ENCODE measurements at places on chromosomes 11 and 22.

DNA sequence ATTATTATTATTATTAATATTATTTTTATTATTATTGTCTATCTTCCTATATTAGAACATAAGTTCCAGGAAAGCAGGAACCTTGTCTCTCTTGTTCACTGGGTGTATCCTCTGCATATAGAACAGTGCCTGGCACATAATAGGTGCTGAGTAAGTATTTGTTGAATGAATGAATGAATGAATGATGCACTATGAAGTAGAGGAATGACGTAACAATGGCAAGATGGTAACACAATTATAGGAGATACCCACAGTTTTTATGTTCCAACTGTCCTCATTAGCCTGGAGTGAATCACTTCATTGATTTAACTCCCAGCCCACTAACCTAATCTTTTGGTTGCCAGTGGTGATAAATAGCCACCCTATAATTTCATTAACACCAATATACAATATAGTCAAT lies 2.1 kb downstream of the KDM4D start:
- no peak for DNase-seq

DNA sequence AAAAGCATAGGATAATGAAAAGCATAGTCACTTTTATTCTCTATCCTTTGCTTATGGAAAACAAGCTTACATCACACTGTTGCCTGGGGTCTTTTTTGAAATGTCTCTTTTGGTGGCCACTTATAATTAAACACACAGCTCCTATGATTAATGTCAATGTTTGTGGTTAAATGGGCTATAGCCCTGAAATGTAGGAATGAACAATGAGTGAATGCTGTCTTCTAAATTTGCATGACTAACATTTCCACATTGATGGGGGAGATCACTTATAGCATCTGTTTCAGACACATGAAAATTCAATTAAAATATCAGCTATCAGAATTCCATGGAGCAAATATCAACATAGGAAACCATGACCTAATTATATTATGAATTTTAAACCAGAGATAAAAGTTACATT lies 171.4 kb upstream of the FAT3 start:
- DNase-seq = no peak

GRCh38 chr11:21811572-21811971 lies 381.3 kb upstream of the ANO5 start:
- DNase-seq = no peak

GRCh38 chr11:75470476-75471080 lies 37.6 kb upstream of the KLHL35 start:
- no peak for DNase-seq

GRCh38 chr11:120778685-120779490 lies 245.0 kb upstream of the TBCEL start:
- no peak for DNase-seq

DNA sequence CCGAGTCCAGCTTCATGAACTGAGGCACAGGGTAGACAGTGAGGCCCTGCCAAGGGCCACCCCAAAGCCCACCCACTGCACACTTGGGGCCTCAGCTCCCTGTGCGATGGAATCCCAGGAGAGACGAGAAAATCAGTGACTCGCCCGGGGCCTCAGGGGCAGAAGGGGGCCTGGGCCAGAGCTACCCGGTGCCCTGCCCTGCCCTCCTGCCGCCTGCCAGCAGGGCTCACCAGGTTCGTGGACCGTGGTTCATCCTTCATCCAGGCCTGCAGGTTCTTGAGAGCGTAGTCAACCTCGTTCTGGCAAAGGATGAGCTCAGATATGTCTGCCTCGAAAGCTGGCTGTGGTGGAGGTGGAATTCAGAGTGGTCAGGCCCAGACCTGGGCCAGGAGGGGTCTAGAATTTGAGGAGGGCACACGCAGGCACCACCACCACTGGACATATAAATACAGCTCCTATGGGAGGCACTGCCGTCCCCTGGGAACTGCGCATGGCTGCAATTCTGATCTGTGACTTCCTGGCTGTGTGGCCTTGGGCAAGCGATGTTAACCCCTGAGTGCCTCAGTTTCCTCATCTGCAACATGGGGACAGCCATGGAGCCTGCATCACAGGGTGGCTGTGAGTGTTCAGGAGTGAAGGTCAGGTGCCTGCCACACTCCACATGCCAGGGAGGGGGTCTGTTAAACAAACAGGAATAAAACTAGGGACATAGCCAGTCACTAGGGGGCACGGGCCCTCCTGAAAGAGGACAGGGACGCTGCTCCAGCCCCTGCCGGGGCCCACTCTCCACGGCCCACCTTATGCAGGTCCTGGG lies 7.5 kb downstream of the ALDH3B2 start:
- no peak for DNase-seq

GRCh38 chr22:37488337-37489135 lies 2.4 kb upstream of the MFNG start:
- DNase-seq = no peak

GRCh38 chr11:2844116-2844842 lies 41.3 kb downstream of the CDKN1C start:
- no peak for DNase-seq

DNA sequence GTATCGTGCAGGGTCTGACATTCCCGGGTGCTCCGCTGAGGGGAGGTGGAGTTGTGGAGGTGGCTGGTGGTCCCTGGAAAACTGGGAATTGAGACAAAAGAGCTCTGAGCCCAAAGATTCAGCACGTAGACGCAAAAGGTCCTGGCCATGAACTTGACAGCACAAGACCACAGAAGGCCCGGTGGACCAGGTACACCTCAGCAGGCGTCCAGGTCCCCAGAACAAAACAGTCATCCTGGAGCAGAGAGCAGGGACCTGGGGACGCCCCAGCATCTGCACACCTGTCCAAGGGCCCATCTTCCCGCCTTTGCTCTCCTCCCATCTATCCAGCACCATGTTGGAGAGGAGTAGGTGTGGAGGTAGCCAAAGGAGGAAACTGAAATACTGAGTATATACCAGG lies 13.8 kb upstream of the MB start:
- no peak for DNase-seq

- no peak for DNase-seq
Measured at GRCh38 chr11:16262645-16262955, 93.7 kb downstream of the SOX6 start.

GRCh38 chr11:1155274-1155693 lies 2.5 kb upstream of the MUC5AC start:
- no peak for DNase-seq

DNA sequence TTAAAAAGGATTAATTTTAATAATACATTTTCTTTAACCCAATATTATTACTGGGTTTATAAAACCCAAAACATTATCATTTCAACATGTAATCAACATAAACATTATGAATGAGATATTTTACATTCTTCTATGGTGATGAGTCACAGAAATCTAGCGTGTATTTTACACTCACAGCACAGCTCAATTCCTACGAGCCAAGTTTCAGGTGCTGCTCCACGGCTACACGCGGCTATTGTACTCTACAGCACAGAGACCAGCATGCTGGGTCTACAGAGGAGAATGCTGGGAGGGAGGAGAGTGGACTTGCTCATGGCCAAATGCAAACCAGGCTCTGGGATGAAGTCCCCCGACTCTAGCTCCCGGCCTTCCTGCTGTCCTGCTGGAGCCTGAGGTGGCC lies 72.0 kb upstream of the LMO1 start:
- no peak for DNase-seq

DNA sequence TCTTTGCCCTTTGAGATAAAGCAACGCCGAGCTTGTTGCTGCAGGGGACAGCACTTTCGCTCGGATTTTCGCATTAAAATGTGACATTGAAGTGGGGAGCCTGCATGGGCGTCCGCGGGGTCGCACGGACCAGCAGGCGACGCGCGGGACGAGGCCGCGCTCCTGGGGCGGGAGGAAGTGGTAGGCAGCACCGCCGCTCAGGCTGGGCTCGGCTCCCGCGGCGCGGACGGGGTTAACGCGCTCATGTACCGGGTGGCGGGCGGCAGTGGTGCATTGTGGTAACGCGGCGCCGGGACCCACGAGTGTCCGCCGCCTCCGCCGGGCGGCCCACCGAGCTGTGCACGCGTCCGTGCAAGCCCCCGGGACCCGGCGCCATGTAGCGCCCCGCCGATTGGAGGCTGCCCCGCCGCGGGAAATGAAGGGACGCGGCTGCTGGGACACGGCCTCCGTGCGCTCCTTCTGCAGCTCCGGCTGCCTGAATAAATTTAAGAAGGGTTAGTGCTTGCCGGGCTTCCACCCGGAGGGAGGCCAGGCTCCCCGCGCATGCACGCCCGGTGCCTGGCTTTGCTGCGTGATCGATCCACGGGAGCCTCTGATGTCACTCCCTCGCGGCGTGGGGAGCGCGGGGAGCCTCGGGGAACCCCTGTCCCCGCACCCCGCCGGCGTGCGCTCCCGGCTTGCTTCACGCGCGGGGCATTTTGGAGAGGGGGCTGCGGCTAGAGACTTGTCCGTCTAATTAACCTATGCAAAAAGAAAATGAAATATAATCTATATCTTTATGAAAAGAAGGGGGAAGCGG lies 127.7 kb downstream of the OSBP2 start:
- DNase-seq = no peak

GRCh38 chr11:2275334-2276279 lies 5.2 kb upstream of the ASCL2 start:
- DNase-seq = no peak

- peak; percentile 97 for DNase-seq
Measured at GRCh38 chr11:121292495-121293287, at the start of gene SC5D. SC5D (plus strand) TSS chr11:121292771; CDS start chr11:121303376, 10,605 bp downstream.

GRCh38 chr11:26198532-26199096 lies 133.3 kb upstream of the ANO3 start:
- DNase-seq = no peak

DNA sequence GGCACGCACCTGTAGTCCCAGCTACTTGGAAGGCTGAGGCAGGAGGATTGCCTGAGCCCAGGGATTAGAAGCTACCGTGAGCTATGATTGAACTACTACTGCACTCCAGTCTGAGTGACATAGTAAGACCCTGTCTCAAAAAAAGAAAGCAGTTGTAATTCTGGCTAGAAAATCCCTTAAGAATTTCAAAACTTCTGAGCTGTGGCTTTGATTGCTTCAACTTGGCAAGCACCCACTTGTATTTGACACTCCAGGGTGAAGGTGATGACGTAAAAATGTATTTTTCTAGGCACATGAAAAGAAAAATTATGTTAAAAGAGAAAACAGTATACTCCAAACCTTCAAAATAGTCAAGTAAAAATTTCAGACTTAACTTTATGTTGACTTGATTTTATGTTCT lies 23.6 kb upstream of the ALKBH3 start:
- no peak for DNase-seq

DNA sequence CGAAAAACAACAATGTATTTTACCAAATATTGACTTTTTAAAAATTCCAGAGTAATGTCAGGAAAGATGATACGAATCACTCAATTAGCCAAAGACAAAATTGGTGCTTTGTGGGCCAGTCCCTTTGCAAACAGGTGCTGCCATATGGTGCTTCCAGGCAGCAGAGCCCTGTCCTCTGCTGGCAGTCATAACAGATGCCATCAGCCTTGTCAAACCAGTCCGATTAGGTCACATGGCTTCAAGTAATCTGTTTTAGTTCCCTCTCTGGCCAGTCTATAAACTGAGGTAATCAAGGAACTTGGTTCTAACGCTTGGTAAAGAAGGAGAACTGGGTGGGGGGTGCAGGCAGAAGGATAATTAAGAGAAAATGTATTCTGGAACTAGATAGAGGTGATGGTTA lies 49.1 kb upstream of the CAPRIN1 start:
- no peak for DNase-seq

- peak; percentile 83 for DNase-seq
Measured at GRCh38 chr11:120564573-120565311, 53.2 kb downstream of the GRIK4 start.

DNA sequence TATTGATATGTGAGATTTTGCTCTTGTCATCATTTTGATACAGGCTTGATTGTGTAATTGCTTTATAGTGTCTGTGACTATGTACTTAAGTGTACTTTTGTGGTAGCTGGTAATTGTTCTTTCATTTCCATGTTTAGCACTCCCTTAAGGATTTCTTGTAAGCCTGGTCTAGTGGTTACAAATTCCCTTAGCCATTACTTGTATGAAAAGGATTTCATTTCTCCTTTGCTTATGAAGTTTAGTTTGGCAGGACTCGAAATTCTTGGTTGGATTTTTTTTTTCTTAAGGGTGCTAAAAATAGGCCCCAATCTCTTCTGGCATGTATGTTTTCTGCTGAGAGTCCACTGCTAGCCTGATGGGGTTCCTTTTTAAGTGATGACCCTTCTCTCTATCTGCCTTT lies 346.8 kb downstream of the JRKL start:
- no peak for DNase-seq

- DNase-seq = peak; percentile 28
Measured at GRCh38 chr22:23215294-23216241, 35.3 kb downstream of the BCR start.

GRCh38 chr22:17851759-17852158 lies 77.5 kb upstream of the BID start:
- DNase-seq = no peak

DNA sequence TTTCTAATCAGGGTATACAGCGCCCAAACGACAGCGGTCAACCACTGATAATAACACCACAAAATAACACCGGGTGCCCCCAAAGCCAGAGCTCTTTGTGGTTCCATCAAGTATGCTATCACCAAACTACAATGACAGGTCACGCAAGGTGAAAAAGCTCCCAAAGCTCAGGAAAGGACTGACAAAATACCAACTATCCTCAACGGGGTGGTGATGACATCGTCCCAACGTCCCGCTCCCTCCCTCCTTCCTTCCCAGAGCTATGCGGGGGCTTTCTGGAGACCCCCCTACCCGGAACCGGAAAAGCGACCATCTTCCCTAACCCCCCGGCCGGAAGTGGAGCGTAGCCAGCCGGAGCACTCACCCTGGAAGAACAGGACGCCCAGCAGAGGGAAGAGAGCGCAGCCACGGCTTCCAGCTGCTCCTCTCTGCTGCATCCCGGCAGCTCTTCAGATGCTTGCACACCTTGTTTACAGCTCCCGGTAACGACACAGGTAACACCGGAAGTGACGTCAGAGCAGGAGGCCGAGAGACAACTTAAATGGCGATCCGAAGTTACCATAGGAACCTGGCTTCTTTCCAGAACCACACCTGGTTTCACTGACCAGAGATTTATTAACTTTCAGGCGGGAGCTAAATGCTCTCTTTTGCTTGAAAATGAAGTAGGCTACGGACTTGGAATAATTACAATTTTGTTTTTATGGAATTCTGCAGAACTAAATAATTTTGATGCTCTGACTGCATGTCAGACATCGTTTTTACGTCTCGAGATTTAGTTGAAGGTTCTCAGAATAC lies at the start of gene MPZL3:
Gene MPZL3 (minus strand): TSS at position 508 of the 795 bp plus-strand sequence. CDS start 71 bp downstream, at position 437.
- DNase-seq = peak; percentile 95

DNA sequence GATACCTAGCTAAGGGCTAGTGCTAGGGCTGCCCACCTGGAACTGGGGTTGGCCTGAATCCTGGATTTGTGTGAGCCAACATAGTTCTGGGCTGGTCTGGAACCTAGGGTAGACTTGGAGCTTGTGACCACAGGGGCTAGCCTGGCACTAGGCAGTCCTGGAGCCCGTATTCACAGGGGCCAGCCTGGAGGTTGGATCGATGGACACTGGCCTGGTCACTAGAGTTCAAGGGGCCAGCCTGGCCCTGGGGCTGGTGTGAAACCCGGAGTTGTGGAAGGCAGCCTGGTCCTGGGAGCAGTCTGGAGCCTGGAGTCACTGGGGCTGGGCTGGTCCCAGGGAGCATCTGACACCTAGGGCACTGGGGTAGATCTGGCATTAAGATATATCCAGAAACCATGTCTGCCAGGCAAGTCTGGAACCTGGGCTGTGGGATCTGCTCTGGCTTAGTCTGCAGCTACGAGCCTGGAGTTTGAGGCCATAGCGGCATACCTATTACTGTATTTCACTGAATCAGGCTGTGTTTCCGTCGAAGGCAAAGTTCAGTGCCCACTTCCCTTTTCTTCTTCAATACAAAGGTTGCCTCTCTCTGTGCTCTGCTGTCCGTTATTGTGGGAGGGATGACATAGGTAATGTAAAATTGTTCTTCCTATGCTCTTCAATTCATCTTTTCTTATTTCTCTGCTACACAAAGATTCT lies 9.1 kb upstream of the GLYATL1B start:
- peak; percentile 76 for DNase-seq

- no peak for DNase-seq
Measured at GRCh38 chr11:129259931-129260348, 67.8 kb upstream of the ARHGAP32 start.
